ENCODE measurements at places on chromosomes 6 and 20. TPM values are rescaled to one million over a fixed set of nuclear protein-coding genes. Genes with fewer than 3 reads are reported as not detected.

Gene BPI
- not detected for total RNA-seq

Gene POM121L2
- total RNA-seq: not detected

Gene FRS3
- 2.6 TPM for total RNA-seq

Gene TDRD6
- not detected for total RNA-seq

Gene MOG
- total RNA-seq: not detected

Gene SEC63
- total RNA-seq: 21.8 TPM

Data from A549 treated with GW870086 at 1 μM for 4 hours (cell line).